ACHN (cell line): ENCODE measurements at places on chromosomes 11 and 22.

DNA sequence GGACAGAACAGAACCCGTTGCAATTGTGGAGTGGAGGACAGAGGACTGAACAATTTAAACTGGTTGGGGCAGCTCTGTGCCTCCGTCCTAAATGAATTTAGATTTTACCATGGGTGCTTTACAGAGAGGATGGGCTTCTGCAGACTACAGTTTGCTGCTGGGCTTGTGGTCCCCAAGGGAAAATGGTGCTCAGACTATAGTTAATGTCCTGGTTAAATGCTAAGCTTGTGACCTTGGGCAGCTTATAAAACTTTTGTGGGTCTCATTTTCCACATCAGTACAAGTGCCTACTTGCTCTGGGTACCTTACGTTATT, 355.2 kb upstream of the NARS2 start:
- DNase-seq: no peak

DNA sequence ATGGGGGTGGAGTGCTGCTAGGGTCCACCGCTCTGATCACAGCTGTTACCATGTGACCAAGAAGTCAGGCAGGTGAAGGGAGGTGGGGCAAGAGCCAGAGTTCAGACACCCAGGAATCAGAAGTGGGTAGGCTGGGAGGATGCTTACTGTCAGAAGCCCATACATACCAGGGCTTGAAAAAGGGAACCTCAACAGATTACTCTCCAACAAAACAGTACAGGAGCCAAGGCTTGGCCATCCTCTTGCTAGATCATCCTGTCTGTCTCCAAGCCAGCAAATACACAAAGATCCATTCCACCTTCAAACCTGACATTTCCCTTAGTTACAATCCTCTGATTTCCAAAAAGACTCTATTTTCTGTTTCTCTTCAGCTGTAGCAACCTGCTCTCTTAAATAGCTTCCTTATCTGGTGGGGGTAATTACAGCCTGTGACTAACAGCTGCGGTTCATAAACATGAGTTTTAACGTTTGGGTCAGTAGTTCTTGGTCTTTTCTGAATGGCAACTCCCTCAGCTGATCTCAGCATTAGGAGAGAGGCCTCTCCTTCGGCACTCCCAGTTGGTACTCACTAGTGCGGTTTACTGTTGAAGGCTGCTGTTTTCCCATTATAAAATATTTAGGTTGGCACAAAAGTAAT, 31.1 kb upstream of the WT1 start:
- no peak for DNase-seq

- peak; percentile 38 for DNase-seq
Measured at GRCh38 chr11:34346551-34346950, 11.3 kb downstream of the ABTB2 start.

DNA sequence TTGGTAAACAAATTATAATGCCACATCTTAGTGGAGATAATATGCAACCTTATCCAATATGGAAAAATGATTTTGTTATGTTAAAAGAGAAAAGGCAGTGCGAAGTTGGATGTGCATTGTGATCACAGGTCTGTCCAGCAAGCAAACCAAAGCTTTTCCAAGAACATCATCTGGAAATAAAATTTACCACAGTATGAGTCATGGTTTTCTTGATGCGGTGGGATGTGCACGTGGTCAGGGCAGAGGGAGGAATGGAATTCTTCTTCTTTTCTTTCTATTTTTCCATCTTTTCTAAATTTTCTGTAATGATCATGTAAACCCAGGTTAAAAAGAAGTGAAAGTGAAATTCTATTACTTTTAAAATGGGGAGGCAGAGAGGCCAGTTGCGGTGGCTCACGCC, 169.8 kb downstream of the C11orf91 start:
- DNase-seq: peak; percentile 9

- DNase-seq: no peak
Measured at GRCh38 chr11:118310271-118310670, 5.7 kb downstream of the CD3E start.

DNA sequence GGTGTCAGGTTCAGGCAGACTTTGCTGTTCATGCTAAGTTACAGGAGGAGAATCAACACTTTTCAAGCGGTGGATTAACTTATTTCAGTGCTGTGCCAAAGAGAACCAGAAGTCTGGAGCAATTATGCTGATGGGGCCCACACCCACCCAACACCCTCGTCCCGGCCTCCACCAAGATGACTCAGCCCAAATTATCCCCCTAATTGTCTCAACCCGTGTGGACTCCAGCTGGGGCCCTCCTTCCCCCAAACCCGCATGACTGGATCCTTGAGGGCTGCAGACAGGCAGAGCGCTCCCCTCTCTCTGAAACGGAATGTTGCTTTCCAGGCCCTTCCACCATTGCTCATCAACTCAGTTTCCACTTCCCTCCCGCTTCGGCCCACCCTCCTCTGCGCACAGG, 34.6 kb upstream of the MN1 start:
- DNase-seq: no peak

DNA sequence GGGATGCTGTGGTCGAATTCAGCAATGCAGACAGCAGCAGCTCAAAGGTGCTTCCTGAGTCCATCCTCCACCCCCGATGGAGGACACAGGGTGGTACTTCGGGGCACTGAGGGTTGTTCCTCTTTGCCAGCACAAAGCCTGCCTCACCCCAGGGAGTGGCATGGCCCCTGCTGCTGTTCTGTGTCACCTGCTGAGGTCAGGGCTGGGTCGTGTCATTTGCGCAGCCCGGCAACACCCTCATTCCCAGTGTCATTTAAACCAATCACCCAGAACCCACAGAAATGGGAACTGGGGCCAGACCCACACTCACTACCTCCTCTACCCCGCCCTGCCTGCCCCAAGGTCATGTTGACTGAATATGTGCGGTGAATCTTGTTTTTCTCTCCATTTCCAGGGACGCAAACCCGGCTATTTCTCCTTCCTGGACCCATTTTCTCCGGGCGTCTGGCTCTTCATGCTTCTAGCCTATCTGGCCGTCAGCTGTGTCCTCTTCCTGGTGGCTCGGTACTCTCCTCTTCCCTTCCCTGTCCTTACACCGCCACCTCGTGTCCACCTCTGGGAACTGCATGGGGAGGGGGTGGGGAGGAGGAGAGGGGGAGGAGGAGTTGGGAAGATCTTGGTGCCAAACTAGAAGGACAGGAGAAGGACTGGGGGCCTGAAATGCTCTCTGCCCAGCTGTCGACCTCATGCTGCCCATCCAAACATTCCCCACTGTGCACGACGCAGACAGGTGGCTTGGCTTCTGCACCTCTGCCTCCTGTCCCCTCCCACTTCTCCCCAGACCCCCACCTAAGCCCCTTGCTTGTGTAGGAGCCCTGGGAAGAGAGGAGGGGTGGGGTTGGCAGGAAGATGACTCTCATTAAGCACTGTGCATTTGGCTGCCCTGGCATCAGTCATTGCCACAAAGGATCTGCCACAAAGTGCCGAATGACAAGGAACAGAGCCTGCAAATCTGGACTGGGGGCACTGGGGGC, 71.2 kb upstream of the TBCEL start:
- peak; percentile 77 for DNase-seq

DNA sequence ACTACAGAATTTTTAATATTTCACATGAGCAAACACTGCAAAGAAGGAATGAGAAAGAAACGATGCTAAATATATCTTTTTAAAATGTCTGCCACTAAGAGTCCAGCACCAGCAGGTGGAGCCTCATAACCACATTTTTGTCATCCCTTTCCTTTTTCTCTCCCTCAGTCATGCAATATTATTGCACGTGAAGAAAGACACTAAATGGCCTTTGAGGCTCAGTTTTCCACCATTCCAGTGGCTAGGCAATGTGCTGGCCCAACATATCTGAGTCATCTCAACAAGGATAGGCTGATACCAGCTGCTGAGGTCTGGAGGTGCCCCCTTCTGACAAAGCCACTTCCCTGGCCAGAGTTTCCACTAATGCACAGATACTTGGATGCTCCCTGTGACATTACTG, 1.8 kb downstream of the ALKBH8 start:
- DNase-seq: peak; percentile 59

DNA sequence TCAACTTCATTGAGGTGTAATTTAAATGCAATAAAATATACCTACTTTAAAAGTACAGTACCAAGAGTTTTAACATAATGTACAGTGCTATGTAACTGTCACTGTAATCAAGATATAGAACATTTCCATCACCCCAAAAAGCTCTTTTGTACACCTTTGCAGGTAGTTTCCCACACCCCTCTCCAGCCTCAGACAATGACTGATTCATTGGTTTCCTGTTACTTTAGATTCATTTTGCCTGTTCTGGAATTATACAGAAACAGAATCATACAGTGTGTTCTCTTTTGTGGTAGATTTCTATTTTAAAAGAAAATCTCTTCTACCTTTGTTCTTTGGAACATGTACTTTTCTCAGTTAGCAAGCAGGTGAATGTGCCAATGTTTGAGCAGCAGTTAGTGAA, 38.2 kb downstream of the SHISA8 start:
- no peak for DNase-seq

DNA sequence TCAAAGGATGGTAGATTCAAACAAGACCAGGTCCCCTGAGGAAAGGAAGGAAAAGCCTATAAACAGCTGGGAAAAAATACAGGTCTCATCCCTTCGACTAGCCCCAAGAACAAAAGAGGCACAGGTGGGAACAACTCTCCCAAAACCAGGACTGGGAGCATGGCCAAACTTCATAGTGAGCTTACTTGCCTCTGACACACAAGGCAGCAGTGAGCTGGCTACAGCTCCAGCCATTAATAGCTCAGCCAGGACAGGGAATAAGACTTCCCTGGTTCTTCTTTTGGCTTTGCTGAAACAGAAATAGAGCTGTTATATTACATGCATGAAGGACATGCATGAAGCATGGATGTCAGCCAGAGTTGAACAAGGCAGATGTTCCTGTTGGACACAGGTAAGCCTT, at the start of gene OR10A2:
Gene OR10A2, plus strand, starts transcription at position 97 of the 400 bp plus-strand sequence. CDS start 6,698 bp downstream, outside the sequence.
- no peak for DNase-seq

DNA sequence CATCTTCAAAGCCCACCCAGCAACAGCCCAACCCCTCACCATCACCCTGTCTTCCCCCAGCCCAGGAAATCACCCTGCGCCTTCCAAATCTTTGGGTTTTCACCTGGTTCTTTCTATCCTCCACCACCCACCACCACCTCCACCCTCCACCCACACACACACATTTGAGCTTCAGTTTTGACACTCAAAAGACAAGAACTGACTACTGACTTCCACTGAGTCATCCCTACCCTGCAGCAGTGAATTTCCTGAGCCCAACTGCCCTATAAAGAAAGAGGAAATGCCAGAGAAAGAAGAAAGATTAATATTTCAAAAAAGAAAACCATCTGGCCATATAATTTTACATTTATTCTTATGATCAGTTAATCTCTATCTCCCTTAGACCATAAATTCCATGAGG, 137.5 kb downstream of the CHST1 start:
- DNase-seq: no peak

DNA sequence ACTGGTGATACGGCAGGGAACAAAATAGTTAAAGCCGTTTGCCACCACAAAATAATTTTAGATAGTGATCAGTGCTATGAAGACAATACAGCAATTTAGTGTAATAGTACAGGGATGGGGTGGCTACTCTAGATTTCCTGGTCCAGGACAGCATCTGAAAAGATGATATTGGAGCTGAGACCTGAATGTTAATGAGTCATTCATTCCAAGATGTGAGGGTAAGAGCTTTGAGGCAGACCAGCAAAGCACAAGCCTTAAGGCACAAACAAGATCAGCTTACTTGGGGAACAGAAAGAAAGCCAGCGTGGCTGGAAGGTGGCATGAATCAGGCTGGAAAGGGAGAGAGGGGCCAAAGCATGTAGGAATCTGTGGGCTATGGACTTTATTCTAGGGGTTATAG, 132.3 kb downstream of the TRIM44 start:
- DNase-seq: no peak

DNA sequence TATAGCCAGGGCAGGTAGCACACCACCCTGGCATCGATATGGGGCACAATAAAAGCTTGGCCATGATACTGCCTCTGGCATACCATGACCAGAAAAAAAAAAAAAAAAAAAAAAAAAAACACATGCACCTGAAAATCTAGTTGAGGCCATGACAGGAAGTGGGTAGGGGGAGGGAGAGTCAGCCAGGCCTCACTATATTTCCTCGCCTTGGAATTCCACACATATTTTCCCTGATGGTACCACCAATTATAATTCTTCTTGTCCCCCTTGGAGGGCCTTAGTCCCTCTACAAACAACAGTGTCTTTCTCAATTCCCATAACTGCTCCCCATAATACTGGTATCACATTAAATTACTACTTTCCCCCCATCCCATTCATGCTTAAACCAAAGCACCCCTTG, 12.6 kb upstream of the CHKA start:
- no peak for DNase-seq

- DNase-seq: peak; percentile 3
Measured at GRCh38 chr11:109971184-109971523, 122.0 kb upstream of the ZC3H12C start.

DNA sequence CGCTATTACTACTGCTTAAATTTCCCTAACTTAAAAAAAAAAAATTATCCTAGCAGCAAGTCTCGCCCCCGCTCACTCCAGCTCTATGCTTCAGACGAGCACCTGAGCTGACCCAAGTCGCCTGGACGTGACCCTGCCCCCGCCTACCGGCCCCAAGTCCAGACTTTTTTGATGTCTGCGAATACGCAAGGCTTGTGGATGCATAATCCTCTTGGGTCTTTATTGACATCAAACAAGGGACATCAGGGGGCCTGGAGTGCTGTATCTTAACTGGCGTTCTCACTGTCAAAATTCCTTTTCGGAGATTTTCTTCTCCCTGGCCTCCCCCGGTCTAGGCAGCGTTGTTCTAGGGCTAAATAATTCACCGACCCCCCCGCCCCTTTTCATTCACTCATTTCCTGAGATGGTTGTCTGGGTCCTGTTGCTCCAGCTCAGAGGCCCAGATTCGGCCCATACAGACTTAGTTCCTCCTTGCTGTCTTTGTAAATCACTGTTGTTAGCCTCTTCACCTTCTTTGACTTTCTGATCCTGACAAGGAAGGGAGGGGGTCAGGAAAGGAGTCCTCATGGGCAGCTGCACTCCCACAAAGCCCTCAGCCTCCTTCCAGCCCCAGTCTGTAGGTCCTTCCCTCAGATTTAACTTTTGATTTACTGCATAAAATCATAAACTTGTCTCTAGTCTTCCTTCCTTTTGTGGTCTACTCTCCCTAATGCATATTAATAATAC, 601 bp upstream of the LRP4 start:
- DNase-seq: no peak

- DNase-seq: no peak
Measured at GRCh38 chr22:36182056-36182455, 19.6 kb downstream of the APOL4 start.

DNA sequence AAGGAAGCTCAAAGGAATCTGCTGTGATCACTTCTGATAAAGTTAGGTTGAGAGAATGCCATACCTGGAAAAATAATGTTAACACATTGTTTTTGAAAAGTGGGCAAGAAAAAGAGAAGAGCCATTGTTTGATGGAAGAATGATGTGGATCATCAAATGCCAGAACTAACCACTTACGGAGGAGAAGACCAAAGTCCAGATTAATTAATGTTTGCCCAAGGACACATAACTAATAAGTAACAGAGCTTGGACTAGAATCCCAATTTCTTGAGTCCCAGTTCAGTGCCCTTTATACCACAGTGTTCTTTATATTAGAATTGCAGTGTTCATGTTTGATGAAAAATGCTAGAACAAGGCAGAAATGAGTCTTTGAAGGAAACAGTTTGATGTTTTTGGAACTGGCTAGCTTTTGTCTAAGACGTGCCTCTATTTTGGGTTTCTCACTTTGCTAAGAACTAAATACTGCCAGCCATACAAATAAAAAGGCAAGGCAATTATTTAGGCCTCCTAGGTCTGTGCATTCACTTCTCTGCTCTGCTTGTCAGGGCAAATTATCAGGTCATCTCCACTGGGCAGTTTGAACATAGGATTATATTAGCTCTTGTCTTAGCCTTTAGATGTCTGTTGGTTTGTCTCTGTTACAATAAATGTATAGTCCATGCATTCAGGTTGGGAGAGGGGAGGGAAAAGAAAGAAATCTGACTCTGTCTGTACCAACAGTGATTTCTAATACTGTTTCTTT, 72.3 kb downstream of the TRIM44 start:
- DNase-seq: no peak

GRCh38 chr11:127448101-127448500, 447.5 kb upstream of the KIRREL3 start:
- DNase-seq: no peak
